ENCODE measurements at places on chromosomes 2 and 18.
A peak's percentile ranks its signal among the peaks of the same experiment; 100 is the strongest.

GRCh38 chr18:8658858-8659485, 46.4 kb upstream of the MTCL1 start:
- no peak for DNase-seq

DNA sequence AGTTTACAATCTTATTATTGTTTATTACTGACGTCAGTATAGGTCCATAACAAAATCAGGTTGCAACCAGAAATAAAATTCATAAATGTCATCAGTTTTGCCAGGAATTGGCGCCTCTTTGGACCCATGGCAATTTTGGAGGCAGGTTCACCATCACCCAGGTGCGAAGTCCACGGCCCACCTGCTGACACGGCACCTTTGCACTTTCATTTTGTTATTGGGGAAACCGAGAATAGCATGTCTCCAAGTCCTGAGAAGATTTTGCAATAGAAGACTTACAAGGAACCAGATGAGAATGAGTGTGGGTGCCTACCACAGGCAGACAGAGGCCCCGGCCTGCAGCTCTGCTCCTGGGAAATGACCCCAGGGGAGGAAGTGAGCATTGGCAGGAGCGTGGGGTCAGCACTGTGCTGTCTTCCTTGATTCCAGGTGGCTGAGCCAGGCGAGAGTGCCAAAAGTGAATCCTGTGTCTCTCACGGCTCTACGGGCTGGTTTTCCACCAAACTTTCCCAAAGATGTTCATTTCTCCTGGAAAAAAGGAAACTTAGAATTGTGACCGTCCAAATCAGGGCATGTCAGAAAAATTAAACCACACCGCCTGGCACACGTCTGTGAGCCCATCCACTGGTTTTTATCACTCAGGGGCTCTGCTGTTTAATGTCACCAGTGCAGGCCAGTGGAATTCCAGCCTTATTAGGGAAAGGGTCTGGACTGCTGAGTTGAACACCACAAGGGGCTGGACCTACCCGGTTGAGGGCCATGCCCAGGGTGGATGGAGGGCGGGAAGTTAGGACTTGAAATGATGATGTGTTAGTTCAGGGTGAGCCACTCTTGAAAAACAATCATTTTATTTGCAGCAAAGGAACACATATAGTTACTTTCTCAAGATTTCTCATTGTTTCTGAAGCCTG, 96.5 kb downstream of the PTGR3 start:
- DNase-seq, result no peak

GRCh38 chr18:54606835-54607212, 15.8 kb downstream of the DYNAP start:
- DNase-seq, result no peak

DNA sequence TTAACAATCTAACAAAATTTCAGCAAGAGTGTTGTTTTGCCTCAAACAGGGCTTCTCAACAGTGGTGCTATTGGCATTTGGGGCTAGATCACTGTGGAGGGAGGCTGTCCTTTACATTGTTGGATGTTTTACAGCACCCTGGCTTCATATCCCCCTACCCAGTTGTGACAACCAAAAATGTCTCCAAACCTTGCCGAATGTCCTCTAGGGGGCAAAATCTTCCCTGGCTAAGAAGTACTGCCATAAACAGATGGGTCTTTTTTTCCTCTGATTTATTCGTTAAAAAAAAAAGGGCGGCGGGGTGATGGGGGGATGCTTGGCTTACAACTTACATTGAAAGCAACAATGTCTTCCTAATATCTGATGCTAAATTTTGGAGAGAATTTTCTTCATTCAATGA, 207.6 kb upstream of the CCDC150 start:
- no peak for DNase-seq

GRCh38 chr18:63828120-63828519, 52.9 kb downstream of the SERPINB7 start:
- DNase-seq, result no peak

DNA sequence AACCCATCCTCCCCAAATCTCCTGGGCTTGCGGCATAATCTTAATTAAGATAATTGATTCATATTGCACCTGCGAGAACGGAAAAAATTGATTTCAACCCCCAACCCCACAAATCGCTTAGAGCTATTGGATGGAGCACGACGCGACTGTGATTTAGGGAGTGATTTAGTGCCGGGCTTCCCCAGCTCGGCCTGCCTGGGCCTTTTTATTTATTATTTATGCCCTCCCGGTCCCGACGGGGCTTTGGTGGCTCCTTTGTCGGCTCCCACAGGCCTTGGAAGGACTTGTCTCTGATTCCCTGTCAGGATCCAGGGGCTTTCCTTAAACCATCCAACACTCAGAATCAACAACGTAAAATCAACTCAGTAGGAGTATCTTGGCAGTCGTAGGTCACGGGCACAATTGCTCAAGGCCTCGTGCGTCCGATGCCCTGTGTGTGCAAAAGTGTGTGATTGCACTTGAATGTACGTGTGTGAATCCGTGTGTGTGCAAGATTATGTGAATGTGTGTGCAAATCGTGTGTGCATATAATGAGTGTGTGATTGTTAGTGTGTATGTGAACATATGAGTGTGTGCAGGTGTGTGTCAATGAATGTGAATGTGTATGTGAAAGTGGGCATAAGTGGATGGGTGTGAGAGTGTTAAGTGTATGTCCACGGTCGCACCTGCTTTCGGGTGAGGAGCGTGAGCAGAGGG, 4.3 kb upstream of the NEUROD1 start:
- DNase-seq, result no peak

- no peak for DNase-seq
Measured at GRCh38 chr2:161713706-161714105, 89.5 kb downstream of the SLC4A10 start.

GRCh38 chr2:173458991-173459780, 104.5 kb downstream of the CDCA7 start:
- DNase-seq, result no peak

- no peak for DNase-seq
Measured at GRCh38 chr18:74897971-74898657, 300.4 kb downstream of the ZNF407 start.

GRCh38 chr2:46346719-46347118, 49.5 kb downstream of the EPAS1 start:
- no peak for DNase-seq

DNA sequence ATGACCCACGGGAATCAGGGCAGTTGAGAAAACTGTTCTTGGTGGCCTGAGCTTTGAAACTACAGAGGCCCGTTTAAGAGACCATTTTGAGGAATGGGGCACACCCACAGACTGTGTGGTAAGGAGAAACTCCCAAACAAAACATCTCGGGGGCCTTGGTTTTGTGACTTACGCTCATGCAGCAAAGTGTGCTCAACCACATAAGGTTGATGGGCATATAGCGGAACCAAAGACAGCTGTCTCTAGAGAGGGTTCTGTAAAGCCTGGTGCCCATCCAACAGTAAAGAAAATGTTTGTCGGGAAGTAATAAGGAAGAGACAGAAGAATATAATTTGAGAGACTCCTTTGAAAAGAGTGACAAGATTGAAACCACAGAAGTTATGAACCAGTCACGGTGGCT, 5.4 kb downstream of the MRO start:
- DNase-seq, result no peak

GRCh38 chr2:60735496-60736250, 20.4 kb upstream of the PAPOLG start:
- peak; percentile 14 for DNase-seq

DNA sequence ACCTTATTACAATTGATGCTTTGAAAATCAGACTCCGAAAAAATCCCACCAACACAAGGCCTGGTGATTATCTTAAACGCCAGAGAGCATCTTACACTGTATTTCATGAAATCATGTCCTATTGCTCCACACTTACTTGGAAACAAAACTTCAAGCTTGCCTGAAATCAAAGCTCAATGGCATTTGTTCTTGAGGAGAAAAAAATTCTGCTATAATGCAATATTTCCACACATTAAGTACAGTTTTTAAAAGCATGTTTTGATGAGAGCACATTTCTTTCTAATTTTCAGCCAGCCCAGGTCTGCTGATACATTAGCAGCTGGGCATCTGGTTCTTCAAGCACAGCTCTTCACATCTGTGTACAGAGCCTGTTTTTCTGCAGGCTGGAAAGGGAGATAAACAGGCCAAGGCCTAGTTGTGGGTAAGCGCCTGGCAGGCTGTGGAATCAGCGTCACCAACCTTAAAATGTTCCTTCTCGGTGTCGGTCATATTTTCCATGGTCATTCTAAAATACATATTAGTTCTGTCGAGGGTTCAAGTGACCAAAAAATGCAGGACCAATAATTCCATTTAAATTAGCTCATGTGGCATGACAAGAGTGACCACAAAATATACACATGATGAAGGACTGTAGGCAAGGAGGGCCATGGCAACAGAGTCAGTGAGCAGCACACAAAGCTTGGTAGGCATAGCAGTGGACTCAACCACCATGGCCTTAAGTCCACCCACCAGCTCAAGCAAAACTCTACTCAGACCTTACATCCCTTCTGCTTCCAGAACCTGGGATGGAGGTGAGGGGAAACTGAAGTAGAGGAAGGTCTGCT, 20.9 kb downstream of the SLC8A1 start:
- DNase-seq, result no peak

- no peak for DNase-seq
Measured at GRCh38 chr2:43889416-43889815, 50.6 kb downstream of the ABCG8 start.

DNA sequence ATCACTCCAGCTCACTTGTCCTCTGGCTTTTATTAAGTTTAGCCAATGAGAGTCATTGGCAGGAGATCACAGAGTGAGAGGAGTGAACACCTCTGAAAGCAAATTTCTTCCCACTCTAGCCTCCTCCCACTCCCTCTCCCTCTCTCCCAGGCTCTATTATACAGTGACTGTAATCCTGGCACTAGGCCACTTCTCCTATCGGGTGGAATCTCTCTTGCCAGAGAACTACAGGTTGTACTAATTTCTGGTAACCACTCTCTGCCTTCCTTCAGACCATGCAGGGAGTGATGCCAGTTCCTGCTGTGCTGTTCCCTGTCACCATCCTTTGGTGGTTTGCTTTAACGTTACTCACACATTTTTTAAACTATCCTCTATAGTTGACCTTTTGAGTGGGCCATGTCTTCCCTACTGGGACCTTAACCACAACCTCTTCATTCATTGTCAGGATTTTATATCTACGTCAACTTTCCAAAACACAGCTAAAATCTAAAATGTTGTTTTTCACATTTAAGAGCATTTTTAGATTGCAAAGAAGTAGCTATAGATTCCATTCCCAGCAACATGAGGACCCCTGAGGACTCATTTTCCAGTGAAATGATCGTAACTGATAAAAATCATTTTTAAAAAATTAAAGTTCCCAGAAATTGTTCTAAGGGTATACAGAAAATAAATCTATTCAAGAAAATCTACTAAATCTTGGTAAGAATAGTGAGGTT, 217.1 kb downstream of the MREG start:
- DNase-seq, result no peak

GRCh38 chr2:241951316-241951700, 81.8 kb downstream of the RTP5 start:
- DNase-seq, result no peak

GRCh38 chr2:47195148-47195547, 40.0 kb upstream of the STPG4 start:
- DNase-seq, result no peak

DNA sequence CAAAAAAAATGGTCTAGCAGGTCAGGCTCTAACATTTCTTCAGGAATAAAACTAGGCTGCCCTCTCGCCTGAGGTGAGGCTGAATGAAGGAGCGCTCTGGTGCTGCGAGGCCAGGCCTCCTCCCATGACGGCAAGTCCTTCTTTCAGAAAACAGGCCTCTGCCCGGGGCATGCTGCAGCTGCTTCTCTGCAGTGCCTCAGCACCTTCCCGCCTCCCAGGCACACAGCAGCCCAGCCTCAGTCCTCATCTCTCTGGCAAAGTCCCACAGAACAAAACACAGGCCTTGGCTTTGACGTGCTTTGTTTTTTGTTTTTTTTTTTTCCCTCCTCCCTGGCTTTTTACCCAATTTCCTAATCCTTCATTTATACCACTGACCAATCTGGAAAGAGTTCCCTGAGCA, 74.8 kb downstream of the BCL11A start:
- DNase-seq, result no peak

DNA sequence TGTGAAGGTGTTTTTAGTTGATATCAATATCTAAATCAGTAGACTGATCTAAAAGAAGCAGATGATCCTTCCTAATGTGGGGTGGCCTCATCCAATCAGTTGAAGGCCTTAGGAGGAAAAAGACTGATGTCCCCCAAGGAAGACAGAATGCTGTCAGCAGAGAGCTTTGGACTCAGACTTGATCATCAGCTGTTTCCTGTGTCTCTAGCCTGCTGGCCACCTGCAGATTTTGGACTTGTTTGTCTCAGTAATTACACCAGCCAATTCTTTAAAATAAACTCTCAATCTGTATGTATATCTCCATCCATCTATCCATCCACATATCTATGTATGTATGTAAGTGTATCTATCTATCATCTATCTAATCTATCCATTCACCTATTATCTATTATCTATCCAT, 301.3 kb downstream of the LPIN1 start:
- no peak for DNase-seq

DNA sequence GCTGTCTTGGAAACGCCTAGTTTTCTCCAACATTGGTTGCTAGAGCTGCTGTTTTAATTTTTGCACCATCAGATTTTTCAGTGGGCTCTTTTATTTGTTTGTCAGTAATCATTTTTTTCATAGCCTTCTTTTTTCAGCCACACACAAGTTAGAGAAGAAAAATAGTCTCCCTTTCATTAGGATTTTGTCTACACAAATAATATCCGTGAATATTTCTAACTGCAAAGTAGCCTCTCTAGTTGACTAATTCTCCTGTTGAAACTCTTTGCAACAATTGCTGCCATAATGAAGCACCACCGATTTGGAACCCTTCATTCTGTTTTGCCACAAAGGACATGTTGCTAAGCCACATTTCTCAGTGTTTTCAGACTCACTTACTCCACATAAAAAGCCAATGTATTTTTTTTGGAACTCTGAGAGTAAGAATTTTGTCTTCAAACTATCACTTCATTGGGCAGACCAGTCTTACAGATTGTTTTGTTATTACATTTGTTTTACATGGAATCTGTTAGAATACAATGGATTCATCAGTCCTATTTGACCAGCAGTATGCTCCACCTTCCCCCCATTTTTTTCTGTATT, 9.6 kb downstream of the KCNJ3 start:
- DNase-seq, result no peak

DNA sequence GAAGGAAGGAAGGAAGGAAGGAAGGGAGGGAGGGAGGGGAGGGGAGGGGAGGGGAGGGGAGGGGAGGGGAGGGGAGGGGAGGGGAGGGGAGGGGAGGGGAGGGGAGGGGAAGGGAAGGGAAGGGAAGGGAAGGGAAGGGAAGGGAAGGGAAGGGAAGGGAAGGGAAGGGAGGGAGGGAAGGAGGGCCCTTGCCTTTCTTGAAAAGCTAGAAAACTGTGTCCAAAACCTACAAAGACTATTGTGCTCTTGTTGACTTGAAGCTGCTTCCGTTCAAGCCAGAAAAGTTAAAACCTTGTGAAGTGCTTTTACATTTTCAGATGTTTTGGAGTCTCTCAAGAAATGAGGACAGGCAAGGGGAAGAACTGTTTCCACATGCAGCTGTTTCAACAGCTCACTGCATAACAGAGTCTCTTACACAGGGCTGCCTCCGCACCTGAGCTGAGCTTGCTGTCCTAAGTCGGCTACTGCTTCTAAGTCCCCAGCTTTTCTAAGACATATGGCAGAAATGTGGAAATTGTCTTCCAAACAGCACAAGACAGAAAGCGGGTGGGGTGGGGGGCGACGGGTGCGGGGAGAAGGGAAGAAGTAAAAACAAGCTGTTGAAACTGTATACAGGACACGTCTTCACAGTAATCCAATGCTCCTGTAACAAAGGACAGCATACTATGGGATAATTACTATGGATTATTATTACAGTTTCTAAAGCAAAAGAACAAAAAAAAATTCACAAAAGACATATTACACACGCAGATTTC, 46.1 kb downstream of the BCL11A start:
- no peak for DNase-seq

GRCh38 chr18:35436076-35436649, 59.0 kb upstream of the ZNF396 start:
- DNase-seq, result no peak

Data from CD4-positive, alpha-beta T cell treated with Interleukin-10 for 1 hour (primary cell).